ENCODE measurements at places on chromosomes 12 and 14.

DNA sequence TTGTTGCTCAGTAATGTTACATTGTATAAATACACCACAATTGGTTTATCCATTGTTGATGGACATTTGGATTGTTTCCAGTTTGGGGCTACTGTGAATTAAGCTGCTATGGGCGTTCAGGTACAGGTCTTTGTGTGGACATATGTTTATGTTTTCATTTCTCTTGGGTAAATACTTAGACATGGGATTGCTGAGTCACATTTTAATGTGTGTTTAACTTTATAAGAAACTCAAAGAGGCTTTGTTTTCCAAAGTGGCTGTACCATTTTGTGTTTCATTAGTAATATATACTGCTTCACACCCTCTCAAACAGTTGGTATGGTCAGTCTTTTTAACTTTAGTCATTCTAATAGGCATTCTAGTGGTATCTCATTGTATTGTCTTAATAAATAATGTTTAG, 225.0 kb downstream of the SPTSSA start:
- DNase-seq, result no peak

GRCh38 chr14:99792551-99793212, 531 bp upstream of the EML1 start:
- DNase-seq, result no peak

DNA sequence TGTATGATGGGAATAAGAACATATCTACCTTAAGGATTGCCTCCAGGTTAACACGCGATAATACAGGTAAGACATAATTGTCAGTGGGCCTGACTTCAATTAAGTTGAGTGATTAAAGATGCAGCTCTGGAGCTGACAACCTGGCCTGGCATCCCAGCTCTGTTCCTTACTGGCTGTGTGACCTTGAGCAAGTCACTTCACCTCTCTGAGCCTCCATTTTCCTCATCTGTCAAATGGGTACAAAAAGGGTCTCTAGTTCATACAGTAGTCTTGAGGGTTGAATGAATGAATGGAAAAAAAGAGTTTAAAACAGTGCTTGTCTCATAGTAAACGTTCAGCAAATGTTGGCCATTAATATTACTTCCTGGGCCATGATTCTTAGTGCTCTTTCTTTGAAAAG, 213.9 kb downstream of the PHETA1 start:
- DNase-seq, result no peak

DNA sequence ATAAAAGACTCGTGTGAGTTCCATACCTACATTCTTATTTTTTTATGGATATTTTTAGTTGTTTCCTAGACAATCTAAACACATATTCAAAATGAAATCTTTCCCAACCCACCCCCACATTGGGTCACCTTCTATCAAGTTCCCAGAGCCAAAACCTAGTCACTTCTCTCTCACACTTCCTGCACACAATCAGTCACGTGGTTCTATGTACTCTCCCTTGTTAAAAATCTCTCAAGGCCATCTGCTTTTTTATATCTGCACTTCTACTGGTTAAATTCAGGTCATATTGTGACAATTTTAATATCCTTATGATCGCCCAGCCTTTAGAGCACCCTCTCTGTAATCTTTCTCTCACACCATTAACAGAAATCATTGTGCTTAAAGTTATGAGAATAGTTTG, 175.0 kb upstream of the SYT10 start:
- no peak for DNase-seq

- DNase-seq, result no peak
Observed at GRCh38 chr12:111425655-111426054, 19.9 kb downstream of the SH2B3 start.

- DNase-seq, result no peak
Observed at GRCh38 chr14:22422238-22422637, 166.8 kb downstream of the DAD1 start.

GRCh38 chr14:71438684-71439083, 493.5 kb upstream of the RGS6 start:
- no peak for DNase-seq

DNA sequence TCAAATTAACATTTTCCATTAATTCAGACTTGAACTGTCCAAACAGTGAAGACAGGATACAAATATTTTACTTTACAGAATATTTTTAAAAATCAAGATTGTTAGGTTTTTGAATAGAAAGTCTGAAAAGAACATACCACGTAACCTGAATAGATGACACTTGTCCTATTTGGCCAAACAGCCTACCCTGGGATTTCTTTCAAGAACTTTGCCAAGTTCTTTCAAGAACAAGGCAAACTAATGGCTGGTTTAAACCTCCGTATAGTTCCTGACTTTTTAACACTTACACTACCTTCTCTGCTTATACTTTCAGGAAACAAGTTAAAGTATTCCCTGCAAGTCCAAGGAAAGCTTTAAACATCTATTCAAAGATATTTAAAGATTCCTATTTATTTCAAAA, 35.0 kb downstream of the MAP4K5 start:
- no peak for DNase-seq

DNA sequence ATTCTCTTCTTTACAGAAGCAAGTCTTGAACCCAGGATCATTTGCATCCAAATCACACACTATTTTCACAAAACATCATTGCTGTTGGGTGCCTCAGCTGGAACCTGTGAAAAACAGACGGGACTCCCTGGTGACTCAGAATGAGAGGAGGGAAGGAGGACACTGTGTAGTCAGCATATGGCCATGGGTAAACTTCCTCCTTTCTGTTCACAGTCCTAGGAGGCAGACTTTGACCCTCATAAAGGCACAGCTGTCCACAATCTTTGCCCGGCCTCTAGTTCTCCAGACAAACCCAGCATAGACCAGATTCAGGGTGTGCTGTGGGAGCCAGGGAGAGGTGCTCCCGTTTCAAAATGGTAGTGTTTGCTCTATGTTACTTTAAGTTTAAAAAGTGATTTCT, 62.0 kb downstream of the DYRK2 start:
- DNase-seq, result no peak

- DNase-seq, result no peak
Observed at GRCh38 chr12:56695327-56696101, 7.4 kb upstream of the PTGES3 start.

DNA sequence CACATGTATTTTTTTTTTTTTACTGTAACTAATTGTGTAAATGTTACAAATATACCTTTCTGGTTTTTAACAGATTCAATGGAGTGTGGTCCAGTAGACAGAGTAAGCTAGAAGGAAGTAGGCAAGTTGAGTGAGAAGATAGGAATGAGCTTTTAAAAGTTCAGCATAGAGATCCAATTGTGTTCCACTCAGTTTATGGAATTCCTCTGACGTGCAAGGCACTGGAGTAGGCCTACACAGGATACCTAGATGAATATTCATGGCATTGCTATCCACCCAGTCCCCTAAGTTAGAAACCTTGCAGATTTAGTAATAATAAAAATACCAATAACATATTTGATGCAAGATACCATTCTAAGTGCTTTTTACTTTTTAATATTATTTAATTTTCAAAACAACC, 225.6 kb upstream of the ARID2 start:
- no peak for DNase-seq

DNA sequence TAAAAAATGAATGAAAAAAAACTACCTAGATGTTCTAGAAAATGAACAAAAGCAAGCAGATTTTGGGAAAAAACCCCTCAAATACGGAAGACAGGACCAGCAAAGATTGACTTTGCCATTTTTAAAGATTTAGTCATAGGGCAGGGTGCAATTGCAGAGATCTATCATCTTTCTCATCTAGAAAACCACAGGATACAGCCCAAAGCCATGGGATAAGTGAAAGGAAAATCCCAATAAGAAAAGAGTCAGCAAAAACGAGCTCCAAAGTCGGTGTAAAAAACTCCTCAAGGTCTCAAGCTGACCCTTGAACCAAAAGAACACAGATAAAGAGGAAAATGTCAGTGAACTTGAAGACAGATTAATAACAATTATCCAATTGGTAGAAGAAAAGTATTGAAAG, 28.0 kb downstream of the CEP290 start:
- no peak for DNase-seq

DNA sequence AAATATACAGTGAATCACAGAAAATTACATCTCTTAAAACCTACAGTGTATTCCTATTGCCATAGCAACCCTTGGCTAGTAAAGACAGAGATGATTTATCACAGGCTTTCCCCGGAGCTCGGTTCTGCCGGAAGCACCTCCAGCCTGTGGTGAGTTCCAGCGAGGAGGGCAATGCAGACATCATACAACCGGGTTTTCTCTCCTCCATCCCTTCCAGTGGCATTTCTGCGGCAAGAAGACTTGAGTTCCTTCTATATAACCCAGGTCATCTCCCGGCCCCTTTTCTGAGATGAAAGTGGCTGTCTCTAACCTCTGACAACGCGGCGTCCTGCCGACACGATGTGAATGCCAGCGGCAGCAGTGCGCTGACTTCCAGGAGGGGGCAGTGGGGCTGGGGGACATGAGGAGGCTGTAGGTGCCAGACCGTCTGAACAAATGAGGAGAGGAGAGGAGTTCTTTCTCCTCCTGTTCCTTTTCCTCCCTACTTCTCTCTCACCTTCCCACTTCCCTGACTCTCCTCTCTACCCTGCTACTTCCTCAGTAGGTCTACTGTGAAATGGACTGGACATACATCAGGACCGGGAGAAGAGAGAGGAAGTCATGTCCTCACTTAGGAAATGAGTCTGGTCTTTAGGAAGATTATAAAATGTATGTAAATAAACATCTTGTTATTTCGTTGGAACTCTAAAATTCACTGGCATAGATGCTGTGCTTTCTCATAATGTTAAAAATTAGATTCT, 68.6 kb upstream of the MAX start:
- DNase-seq, result no peak

GRCh38 chr14:55697414-55697861, 117.4 kb downstream of the KTN1 start:
- DNase-seq, result no peak

Measured in upper lobe of right lung (tissue), 1 donor.